ENCODE measurements at places on chromosomes 5 and 9.

DNA sequence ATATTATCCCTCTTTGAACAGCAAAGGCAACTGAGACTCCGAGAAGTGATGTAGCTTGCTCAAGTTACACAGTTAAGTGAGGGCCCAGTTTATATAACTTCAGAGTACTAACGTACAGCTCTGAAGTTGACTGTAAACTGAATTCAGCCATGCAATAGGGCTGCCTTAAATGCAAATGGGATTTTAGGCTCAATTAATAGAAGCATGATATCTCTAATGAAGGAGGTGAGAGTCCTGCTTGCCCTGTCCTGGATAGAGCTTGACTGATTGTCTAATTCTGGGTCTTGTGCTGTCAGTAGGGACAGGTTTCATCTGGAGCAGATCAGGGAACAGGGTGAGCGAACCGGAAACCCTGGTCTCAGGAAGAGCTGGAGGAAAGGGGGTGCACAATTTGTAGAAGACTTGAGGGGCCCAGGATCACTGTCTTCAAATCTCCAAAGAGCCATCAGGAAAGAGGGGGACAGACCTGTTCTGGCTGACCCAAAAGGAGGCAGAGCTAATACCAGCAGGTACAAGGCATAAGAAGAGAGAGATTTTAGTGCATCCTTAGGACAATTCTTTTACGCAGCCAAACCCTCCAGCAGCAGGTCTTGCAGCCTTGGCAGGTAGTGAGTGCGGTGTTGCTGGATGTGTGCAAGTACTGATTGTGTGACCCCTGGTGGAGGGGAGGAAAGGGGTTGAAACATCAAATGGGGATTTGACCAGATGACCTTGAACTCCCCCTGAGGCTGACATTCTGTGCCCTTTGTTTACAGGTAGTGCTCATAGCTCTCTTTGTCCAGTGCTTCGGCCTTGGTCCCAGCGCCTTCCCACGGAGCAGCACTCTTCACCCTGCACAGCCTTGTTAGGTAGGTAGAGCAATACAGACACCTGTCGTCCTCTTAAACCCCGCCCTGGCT, 13.0 kb downstream of the GSN start:
- no peak for DNase-seq

DNA sequence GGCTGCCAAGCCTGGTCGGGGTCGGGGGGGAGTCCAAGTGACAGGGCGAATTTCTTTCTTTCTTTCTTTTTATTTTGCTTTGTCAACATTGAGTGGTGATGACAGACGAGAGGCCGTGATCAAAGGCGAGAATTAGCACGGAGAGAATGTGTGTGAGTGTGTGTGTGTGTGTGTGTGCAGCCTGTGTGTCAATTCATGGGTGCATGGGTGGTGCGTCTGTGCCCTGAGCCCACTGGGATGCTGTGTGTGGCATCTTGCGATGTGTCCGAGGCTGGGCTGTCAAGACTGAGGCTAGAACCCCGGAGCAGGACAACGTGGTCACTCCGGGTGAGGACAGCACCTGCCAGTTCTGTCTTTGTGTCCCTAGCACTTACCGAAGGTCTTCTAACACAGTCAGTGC, 4.7 kb upstream of the FIBCD1 start:
- peak; percentile 63 for DNase-seq

DNA sequence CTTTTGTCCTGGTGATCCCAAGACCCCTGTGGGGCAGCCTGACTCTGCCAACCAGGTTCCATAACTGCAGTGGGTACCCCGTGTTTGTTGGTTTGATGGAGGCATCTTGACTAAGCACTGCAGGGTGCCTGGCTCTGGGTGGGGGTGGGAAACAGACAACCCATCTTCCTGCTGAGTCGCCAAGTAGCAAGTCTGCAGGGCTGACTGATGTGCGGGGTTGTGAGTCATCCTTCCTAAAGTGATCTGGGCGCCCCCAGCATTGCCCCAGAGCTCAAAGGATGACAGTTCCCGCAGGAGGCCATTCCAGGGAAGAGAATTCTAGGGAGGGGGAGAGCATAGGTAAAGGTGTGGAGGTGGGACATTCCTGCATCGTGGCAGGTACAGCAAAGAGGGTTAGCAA, 23.5 kb downstream of the DAB2IP start:
- DNase-seq, result no peak

DNA sequence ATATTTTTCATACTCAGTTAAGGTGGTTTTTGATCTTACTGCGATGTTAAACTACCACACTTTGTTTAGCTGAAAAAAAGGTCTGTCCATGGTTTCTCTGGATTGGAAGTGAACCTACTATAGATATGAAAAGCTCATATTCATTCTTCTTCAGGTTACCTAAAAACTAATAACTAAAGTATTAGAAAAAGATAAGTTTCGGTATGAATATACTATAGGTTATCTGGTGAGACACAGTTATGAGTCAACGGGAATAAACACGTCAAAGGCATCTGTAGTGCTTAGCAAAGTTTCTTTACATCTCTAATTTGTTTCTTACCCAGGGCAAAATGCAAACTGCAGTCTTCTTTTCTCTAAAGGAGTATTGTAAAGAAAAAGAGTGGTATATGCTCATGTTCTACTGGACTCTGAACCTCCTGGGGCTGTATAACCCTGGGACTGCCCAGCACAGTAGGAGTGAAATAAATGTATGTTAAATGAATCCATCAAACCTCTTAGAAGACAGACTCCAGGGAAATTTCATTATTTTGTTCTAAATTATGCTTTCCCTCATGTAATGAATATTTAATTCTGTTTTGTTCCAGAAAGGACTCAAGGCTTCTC, 521.9 kb downstream of the PDE4D start:
- no peak for DNase-seq

DNA sequence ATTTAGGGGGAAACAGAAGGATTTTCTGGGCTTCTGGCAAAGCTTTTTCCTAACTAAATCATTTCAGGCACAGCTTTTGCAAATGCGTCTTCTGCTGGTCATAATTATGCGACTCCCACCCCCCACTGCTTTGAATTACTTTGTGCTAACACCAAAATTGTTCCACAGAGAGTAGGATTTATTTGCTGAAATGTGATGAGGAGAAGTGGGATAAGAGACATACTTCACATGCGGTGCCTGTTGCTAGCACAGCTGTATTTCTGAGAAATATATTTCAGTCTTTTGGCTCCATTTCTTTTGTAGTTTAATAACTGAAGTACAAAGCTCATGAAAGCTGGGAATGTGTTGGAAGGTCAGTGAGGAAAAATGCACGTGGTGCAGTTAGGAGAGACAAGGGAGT, 83.2 kb upstream of the TAS2R1 start:
- no peak for DNase-seq

- DNase-seq, result no peak
Measured at GRCh38 chr9:76662476-76663281, 101.6 kb upstream of the PCA3 start.

DNA sequence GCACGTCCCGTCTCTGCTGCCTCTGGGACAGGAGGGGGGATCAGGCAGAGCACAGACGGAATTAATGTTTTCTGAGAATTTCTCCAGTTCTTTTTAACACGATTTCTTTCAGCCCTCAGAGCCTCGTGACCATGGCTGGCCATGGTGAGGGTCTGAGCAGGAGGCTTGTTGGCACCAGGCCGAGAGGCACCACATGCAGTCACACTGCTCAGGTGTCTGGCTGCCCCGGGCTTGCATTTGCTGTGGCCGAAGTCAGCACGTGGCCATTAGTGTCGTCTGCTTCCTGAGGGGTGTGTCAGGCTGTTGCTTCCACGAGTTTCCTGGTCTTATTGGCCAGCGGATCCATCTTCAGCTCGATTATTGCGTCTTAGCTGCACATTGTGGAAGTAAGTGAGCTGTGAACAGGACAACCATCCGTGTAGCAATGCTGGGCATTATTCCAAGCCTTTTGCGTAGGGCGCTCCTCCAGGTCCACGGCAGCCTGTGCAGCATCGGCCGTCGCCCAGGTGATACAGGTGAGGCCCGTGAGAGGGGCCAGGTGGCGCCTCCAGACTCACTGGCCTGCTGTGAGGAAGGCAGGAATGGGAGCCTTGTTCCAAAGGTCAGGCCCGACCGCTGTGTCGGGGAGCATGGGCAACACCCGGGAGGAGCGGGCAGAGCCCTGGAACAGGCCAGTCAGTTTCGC, 114.2 kb upstream of the CACNA1B start:
- DNase-seq, result no peak

GRCh38 chr5:115366223-115366622, 69.8 kb upstream of the CCDC112 start:
- DNase-seq, result no peak

GRCh38 chr9:108779551-108780325, 76.0 kb downstream of the ACTL7B start:
- DNase-seq, result no peak

- no peak for DNase-seq
Measured at GRCh38 chr5:61817472-61818326, 485.6 kb downstream of the ZSWIM6 start.

- peak; percentile 58 for DNase-seq
Measured at GRCh38 chr5:78677777-78678668, 29.5 kb upstream of the LHFPL2 start.

DNA sequence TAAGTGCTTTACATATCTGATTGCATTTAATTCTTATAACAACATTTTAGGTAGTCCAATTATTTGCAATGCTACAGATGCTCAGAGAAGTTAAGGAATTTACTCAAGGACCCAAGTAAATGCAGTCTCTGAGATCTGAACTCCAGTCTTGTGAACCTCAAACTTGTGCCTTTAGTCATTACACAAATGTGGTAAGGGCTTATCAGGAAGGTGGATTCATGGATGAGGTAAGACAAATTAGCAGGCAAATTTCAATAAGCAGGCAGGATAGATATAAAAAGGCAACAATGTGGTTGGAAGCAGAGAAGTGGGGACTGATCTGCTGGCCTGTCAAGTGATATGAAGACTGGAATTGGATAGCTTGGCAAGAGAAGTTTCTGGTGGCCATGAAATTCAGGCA, 29.5 kb downstream of the HMHB1 start:
- no peak for DNase-seq

DNA sequence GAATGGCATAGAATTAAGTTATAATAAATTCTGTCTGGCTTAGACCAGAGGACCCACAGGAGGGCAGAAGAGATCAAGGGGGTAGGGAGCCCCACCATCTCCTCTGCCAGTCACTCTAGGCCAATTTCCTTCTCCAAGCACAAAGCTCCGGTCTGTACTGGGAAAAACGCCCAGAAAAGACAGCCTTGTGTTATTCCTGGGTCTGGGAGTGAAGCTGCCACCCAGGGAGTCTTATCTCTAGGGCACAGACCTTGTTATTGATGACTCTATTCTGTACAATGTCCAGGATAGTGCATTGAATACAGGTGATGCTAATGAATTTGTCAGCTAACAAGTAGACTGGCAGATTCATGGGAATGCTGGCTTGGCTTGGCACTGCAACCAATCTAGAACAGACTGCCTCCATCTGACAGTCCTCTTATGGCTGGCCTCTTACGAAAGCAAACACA, 60.7 kb downstream of the MED27 start:
- no peak for DNase-seq

- DNase-seq, result no peak
Measured at GRCh38 chr5:149144637-149145036, 3.3 kb downstream of the ABLIM3 start.

GRCh38 chr5:160451281-160451680, 29.6 kb downstream of the PTTG1 start:
- no peak for DNase-seq

- DNase-seq, result peak; percentile 24
Measured at GRCh38 chr5:116766470-116766947, 191.9 kb upstream of the SEMA6A start.

DNA sequence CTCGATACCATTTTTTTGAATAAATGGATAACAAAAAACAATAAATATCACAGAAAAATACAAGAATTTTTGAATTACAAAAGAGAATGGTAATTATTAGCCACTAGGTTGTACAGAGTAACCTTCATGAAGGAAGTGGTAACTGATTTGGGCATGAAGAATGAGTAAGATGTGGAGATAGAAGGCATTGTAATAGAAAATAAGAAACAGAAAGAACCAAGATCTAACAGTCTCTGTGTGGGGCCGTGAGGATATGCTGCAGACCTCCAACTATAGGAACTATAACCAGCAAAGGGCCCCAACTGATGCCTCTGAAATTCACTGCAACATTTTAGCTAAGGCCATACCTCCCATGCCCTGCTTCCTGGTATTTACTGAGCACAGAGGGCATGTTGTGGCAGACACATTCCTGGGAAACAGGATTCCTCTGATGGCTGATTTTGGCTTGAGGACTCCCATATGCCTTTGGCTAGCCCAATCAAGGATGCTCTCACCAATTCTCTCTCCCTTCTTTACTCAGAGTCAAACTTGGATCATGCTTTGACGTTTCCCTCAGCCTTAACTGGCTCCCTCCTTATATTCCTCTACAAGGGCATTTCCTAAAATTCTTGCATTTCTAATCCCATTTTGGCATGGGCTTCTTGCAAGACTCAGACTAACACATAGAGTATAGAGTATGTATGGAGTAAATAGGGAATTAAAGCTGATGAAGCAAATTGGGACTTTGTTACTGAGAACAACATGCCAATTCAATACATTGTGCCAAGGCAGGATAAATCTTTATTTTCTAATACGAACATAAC, 208.9 kb downstream of the PDE4D start:
- no peak for DNase-seq

DNA sequence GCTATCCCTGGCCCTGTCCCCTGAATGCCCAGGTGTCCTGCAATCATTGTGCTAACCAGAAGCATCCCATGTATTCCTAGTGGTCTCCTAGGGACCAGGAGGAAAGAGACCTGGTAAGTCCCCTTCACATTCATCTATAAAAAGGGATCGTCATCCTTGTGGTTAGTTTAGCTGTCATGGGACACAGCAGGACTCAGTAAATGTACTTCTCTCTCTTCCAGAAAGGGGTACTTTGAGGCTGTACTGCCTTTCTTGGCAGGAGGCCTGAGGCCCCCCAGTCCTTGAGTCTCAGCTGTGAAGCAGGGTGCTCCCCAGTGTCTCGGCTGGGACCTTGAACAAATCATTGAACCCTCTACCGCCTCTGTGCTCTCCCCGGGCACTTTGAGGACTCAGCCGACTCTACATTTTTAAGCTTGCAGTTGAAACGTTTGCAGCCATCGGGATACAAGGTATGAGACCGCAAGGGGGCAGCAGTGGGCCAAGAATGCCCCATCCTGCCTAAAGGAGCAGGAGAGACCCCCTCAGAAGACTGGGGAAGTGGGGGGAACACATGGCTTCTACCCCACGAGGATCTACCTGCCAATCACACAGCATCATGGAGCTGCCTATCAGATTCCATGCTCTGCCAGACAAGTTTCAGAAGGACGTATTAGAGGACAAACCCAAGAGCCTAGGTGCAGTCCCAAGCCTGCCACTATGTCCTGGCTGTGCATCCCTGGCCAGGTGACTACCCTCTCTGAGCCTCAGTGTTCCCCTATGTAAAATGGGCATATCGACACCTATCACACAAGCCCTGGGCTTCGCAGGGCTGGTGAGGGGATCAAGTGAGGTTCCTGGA, 2.4 kb upstream of the PHYKPL start:
- DNase-seq, result peak; percentile 70

Data from K562 (cell line).